HCT116 (cell line): ENCODE measurements at places on chromosomes 4 and X.

GRCh38 chrX:73963682-73964081 lies 340.3 kb upstream of the ZCCHC13 start:
- no peak for DNase-seq

- no peak for DNase-seq
These were observed 120.2 kb upstream of the PDE5A start for GRCh38 chr4:119748853-119749252.

DNA sequence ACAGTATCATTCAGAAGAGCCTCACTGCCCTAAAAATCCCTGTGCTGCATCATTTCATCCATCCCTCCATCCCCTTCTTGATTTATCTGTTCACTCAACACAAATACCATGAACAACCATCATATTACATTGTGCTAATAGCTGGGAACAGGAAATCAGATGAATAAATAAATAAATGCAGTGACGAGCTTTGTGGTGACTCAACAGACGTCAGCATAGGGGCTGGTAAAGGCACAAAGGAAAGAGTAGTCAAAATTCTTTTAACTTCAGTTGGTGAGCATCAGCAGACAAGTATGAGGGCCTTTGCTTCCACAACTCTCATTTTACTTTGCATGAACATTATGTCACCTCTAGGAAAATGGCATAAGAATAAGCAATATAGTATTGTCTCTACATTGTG lies 65.5 kb downstream of the EDNRA start:
- DNase-seq: no peak

DNA sequence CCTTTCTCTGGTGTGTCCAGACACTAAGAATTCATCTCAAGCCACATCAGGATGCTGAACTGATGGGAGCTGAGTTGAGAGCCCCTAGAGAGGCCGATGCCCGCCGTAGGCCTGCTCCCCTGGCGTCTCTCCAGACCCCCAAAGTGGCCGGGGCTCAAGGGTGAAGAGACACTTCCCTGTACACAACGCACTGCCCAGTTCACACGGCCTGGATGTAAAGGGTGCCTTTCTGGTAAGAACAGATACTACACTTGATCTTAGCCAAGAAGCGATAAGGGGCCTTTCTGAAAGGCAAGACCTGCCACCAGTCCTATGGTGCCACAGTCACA lies 5.1 kb upstream of the TREX2 start:
- DNase-seq: no peak

- DNase-seq: no peak
These were observed 277.6 kb downstream of the GASK1B start for GRCh38 chr4:157895205-157895604.

DNA sequence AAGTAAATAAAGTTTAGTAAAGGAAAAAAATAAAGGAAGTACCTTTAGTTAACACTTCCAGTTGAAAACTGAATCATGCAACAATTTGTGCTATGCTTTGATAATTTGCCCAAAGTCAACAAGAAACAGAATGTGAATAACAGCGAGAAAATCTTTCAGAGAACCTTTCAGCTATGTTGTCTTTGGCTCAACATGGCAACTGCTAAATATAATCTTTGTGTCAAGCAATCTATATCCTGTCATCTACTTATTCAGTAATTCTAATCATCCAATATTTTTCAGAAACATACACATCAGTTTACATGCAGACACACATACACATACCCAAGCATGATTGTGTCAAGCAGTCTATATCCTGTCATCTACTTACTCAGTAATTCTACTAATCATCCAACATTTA lies 136.0 kb upstream of the PABPC4L start:
- DNase-seq: no peak

DNA sequence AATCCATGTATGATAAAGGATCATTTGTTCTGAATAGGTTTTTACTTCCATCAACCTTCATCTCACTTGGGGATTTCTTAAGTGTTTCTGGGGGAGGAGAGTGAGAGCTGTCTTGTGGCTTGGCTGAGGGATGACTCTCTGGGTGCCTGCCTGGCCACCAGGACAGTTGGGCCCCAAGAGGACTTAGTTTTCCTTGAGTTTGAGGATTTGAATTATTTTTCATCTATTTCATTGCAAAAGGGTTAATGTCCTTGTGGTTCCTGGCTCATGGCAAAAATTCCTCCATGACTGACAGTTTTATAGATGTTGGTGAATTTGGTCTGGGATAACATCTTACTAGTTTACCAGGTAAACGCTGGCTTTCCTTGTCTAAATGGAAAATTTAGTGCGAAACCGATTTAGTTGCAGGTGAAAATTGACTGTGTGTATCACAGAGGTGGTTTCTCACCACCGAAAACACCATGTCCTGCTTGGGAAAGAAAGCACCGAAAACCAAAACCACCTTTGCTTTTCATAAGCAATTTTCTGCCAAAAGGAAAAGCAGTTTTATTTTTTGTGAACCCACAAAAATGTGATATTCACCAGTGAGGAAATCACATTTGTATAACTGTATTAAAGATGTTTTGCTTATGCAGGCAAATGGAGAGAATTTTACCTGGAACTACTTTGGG lies 331.3 kb upstream of the SFRP2 start:
- DNase-seq: no peak

GRCh38 chrX:154398668-154399526 lies 720 bp downstream of the RPL10 start:
- DNase-seq: no peak

DNA sequence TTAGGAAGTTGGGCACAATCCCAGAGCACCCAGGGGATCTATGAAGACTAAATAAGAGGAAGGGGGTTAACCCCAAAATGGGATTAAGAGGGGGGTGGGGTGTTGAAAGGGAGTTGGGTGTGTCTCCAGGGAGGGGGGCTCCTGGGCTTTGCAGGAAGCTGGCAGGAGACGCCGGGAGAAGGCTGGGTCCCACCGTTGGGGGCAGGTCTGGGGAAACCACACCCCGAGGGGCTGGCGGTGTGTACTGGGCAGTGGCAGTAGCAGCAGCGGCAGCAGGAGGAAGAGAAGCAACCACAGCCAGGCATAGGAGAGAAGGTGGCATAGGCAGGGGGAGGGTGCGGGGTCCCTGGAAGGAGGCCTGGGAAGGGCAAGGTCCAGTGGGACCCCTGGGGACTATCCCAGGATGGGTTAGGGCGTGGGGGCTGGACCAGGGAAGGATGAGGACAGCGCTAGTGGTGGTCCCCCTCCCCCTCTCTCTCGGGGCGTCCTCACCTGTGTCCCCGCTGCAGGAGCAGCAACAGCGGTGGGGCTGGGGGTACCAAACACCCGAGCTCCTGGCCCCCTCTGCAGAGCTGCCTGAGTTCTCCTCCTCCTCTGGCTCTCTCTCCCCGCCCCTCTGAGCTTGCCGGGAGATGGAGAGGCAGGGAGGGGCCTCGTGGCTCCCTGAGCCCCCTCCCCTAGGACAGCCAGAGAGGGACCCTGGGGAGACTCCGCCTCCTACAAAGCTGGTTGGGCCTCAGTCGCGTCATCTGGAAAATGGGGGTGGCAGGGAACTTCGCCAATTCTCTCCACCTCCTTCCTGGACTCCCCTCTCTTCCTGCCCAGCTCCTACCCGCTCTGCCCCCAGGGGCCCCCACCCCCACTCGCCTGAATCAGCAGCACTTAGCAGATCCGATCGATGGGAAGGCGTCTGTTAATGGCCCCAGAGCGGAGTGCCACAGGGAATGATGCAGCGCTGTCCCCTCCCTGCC lies at the start of gene KCND1:
TSS of gene KCND1 (minus strand) at position 596 of the 971 bp plus-strand sequence. CDS start 1,573 bp downstream, outside the sequence.
- DNase-seq: no peak

GRCh38 chr4:8419222-8420041 lies 21.1 kb downstream of the ACOX3 start:
- DNase-seq: no peak

DNA sequence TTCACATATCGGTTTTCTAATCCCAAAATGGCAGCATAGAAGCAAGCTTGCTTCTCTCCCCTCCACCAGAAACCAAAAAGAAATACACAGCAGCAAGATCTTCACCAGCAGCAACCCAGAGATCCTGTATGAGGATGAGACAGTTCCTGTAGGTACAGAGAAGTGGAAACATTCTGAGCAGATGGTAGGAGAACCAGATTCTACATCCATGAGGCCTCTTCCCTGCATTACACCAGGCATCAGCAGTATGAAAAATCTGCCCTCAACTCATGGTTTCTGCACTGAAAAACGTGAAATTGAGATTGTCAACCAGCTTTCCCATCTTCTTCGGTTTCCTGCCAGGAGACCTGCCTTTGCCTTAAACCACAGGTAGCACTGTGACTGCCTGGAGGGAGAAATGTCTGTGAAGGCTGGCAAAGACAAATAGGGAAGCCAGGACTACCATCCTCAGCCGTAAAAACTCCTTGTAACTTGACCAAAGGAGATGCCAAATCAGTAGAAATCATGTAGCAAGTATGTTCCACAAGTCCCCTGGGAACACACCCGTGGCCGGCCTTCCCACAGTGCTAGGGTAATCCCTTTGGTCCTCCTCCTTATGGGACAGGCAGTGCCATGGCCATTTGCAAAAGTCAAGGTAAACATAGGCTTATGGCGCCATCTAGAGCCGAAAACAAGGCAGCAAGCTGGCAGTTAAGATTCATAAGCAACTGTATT lies 24.0 kb upstream of the MTHFD2L start:
- DNase-seq: peak; percentile 86

DNA sequence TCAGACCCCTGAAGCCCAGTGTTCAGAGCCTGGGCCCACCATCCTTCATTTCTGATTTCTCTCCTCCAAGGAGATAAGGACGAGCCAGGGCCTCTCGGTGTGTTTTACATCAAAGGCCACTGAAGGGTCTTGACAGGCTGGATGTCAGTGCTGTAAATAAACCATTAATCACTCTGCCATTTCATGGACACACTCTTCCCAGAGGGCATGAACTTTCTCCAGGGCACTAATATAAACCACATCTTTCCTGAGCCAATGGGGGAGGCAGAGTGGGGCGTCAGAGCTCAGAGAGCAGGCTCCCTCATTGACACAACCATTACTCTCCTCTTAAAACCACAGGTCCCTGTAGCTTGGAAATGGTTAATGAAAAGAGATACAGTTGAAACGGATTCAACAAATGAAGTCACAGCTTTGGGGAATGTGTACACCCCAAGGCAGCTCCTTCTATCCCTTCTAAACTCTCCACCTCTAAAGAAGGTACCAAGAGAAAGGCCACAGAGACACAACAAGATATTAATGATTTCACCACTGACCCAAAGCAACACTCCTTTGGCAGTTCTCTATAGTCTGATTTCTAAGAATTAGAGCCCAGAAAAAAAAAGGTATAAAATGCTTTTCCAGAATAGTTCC lies 200.6 kb downstream of the CHIC2 start:
- no peak for DNase-seq

- no peak for DNase-seq
These were observed 419.7 kb downstream of the TRAM1L1 start for GRCh38 chr4:116665716-116666115.

- DNase-seq: no peak
These were observed 30.4 kb upstream of the LAMP2 start for GRCh38 chrX:120499301-120500072.

- DNase-seq: peak; percentile 83
These were observed 89.7 kb downstream of the LRP2BP start for GRCh38 chr4:185305979-185306442.

- peak; percentile 27 for DNase-seq
These were observed 64.6 kb downstream of the COX7B2 start for GRCh38 chr4:46844325-46844917.

GRCh38 chr4:186149872-186150271 lies 41.5 kb upstream of the CYP4V2 start:
- DNase-seq: no peak

DNA sequence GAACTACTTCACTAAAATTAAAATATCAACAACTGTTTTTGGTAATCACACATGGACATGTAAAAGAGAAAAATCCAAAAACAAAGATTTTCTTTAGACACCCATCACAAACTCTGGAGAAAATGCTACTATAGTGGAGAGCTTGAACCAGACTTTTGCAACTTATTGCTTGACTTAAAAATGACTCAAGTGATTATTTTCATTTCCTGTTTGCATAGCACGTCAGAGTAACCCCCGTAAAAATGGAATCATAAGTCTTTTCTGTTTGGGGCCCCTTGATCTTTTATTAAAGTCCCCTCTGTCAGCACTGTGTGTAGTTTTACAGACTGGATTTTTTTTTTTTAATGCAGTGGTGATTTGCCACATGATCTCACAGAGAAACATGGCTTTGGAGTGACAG lies 79.5 kb downstream of the PRKG2 start:
- no peak for DNase-seq

DNA sequence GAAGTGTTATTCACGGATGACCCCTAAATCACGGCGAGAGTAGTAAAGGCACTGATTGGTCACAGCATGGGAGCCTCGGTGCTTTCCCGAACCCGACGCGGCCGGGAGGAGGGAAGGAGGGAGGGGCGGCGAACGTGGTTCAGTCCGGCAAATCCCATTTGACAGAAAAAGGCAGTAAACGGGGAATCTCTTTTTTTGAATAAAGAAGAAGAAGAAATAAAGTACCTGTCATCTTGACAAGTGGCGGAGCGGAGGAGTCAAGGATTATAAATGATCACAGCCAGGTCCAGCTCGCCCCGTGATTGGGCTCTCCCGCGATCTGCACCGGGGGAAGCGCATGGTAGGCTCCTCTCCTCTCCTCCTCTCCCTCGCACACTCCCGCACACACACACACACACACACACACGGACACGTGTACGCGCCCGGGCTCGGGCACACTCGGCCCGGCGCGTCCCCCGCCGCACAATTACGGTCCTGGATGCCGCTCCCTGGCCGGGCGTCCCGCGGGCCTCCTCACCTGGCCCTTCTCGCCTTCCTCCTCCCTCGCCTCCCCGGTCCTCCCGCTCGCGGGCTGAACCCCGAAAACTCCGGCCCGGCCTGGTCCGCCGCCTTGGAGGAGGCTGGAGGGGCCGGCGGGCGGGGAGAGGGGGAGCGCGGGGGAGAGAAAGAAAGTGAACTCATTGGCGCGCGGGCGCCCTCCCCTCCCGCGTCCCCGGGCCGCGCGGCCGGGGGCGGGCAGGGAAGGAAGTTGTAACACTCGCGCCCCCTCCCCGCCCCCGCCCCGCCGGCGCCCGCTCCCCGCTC lies 99.2 kb upstream of the TENM3 start:
- DNase-seq: no peak

DNA sequence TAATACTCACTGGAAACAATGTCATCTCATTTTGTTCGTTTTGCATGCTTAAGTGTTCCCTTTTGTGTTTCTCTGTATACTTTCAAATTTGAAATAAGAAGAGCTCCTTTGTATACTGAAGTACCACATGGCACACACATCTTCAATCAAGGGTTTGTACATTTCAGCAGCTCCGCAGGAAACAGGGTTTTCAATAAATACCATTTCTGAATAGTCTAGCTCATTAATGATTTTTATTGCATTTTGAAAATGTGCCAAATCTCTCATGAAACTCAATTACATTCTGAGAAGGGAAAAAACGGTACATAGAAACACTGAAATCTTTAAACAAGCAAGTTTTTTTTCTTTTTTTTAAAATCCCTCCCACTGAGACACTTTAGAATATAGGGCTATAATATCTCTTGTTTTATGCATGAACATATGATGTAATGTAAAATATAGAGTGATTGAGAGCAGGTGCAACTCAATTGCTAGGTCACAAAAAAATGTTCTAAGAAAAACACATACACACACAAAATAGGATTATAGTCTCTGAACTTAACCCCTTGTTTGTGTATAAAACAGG lies 914.2 kb upstream of the PCDH7 start:
- no peak for DNase-seq

- no peak for DNase-seq
These were observed 132.1 kb downstream of the ARHGAP10 start for GRCh38 chr4:147863808-147864472.
